Epithelial cell of proximal tubule (primary cell): ENCODE measurements at places on chromosomes 11 and 22. TPM values are rescaled to one million over a fixed set of nuclear protein-coding genes. Genes with fewer than 3 reads are reported as not detected.

The KRTAP5-2 gene
- total RNA-seq, result not detected in 2 replicates

The ZBED4 gene
- total RNA-seq, result 14.5 and 15.4 TPM in 2 replicates

The TEX12 gene
- not detected in 2 replicates for total RNA-seq

The LARGE2 gene
- 2.5 and 3.3 TPM in 2 replicates for total RNA-seq

The DDI1 gene
- not detected in 2 replicates for total RNA-seq

The NLRP10 gene
- not detected in 2 replicates for total RNA-seq

The TRPM5 gene
- total RNA-seq, result not detected in 2 replicates

- no peak for DNase-seq
Observed at GRCh38 chr11:95519912-95520311, 269.7 kb downstream of the FAM76B start.

DNA sequence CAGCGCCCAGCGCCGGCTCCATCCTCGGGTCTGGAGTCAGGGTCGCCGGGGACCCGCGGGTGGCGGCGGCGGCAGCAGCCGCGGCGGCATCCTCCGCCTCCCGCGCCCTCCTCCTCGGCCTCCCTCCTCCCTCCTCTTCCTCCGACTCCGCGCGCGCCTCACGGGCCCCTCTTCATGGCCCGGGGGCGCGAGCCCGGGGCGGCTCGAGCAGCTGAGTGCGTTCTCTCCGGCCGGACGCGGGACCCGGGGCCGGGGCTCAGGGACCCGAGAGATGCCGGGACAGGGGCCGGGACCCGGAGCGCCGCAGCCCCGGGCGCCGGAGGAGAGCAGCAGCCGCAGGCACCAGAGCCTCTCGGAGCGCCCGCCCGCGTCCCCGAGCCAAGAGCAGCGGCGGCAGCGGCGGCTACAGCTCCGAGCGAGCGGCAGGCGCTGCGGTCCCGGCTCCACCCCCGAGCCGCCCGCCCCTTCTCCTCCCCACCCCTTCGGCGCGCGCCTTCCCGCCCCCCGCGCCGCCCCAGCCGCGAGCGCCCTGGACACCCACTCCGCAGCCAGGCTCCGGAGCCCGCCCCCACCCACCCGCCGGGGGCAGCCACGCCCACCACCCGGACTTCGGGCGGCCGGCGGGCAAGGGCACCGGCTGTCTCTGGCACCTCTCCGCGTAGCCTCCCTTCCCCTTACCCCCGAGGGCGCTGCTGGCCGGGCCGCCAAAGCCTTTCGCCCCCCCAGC lies at the start of gene CHST1:
Gene CHST1, minus strand, starts transcription at position 417 of the 727 bp plus-strand sequence. CDS start 14,699 bp downstream, outside the sequence.
- no peak for DNase-seq

DNA sequence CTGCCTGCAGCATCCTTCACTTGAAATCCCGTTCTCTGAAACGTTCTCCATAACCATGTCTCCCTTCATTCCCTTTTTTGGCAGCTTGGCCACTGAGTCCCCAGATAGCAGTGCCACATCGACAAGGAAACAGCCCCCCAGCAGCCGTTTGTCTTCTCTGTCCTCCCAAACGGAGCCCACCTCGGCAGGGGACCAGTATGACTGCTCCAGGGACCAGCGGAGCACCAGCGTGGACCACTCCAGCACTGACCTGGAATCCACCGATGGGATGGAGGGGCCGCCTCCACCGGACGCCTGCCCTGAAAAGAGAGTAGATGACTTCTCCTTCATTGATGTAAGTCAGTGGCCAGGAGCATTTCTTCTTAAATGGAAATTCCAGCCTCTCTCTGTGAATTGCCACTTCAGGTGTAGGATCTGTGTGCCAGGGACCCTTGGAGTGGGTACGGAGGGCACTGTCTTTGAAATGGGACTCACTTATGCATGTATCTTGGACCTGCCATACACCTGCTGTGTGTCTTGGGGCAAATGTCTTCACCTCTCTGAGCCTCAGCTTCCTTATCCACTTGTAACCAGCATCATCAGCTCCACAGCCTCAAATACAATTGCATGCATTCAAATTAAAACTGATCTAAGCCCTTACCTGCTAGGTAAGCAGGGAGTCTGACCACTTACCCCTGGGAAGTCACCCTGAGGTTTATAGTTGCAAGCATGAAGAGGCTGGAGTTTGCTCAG lies 25.3 kb upstream of the CRYBB3 start:
- no peak for DNase-seq

GRCh38 chr11:87136236-87136635 lies 98.5 kb downstream of the TMEM135 start:
- no peak for DNase-seq
